Fibroblast of lung (primary cell): ENCODE measurements at places on chromosomes 3 and 15.

GRCh38 chr3:57281715-57282114 is 10.8 kb downstream of the ASB14 start:
- DNase-seq, result peak; percentile 65
- no peaks in the 10 kb centered on the region for H3K4me1 ChIP-seq
- no peak overlapping the region for H3K27ac ChIP-seq
- no peaks in the 10 kb centered on the region for H3K36me3 ChIP-seq

DNA sequence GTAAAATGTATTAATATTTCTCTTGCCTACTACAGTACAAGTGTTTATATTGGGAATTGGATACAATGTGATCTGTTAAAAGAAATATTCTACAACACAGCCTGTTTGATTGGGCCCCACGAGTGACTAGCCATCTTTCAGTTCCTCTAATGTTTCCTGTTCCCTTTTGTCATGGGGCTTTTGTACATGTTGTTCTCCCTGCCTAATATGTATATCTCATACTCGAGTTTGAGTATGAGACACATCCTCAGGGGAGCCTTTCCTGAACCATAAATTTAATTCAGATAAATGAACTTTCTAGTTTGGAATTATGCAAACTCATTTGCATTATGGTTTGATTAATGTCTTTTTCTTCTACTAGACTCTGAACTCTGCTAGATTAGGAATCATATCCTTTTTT is 65.5 kb downstream of the MEF2A start:
- no peak overlapping the region for H3K4me3 ChIP-seq
- no peaks in the 10 kb centered on the region for H3K36me3 ChIP-seq
- H3K4me1 ChIP-seq, result no peaks in the 10 kb centered on the region
- H3K27me3 ChIP-seq, result no peaks in the 10 kb centered on the region

DNA sequence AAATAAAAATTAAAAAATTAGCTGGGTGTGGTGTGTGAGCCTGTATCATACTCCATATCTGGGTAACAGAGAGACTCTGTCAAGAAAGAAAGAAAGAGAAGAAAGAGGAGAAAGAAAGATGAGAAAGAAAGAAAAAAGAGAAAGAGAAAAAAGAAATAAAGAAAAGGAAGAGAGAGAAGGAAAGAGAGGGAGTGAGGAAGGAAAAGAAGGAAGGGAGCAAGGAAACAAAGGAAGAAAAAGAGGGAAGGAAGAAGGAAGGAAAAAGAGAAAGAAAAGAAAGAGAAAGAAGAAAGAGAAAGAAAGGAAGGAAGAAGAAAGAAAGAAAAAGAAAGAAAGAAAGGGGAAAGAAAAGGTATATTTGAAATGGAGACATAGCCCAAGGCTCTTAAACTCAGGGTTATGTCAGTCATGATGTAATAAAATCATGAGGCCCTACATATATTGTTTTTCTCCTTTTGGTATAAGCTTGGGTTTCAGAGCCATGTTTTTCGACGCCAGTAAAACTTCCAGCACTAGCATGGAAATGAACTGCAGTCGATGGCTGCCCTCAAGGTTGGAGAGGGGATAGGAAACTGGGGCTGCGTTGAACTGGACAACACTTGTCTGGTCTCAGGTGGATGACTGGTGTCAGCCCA is 38.0 kb upstream of the RFTN1 start:
- peaks cover 4% of the 10 kb centered on the region for H3K27me3 ChIP-seq
- DNase-seq, result no peak
- H3K36me3 ChIP-seq, result no peaks in the 10 kb centered on the region
- H3K4me1 ChIP-seq, result no peaks in the 10 kb centered on the region
- no peak overlapping the region for H3K27ac ChIP-seq

- H3K4me1 ChIP-seq, result no peaks in the 10 kb centered on the region
- H3K27me3 ChIP-seq, result peaks cover 7% of the 10 kb centered on the region
- no peak overlapping the region for H3K4me3 ChIP-seq
- H3K27ac ChIP-seq, result no peak overlapping the region
Observed at GRCh38 chr15:76070192-76070591, 10.4 kb downstream of the TMEM266 start.

- no peaks in the 10 kb centered on the region for H3K4me1 ChIP-seq
- DNase-seq, result no peak
- no peaks in the 10 kb centered on the region for H3K36me3 ChIP-seq
- H3K27ac ChIP-seq, result no peak overlapping the region
- no peaks in the 10 kb centered on the region for H3K27me3 ChIP-seq
- no peak overlapping the region for H3K4me3 ChIP-seq
Observed at GRCh38 chr15:92166751-92167405, 226.8 kb upstream of the ST8SIA2 start.

GRCh38 chr3:189530822-189531221 is 100.4 kb upstream of the TP63 start:
- no peaks in the 10 kb centered on the region for H3K36me3 ChIP-seq
- no peak overlapping the region for H3K4me3 ChIP-seq
- no peaks in the 10 kb centered on the region for H3K27me3 ChIP-seq
- no peak overlapping the region for H3K27ac ChIP-seq
- DNase-seq, result no peak

GRCh38 chr3:119898478-119899191 is 116.7 kb downstream of the NR1I2 start:
- H3K27me3 ChIP-seq, result no peaks in the 10 kb centered on the region
- no peak for DNase-seq

DNA sequence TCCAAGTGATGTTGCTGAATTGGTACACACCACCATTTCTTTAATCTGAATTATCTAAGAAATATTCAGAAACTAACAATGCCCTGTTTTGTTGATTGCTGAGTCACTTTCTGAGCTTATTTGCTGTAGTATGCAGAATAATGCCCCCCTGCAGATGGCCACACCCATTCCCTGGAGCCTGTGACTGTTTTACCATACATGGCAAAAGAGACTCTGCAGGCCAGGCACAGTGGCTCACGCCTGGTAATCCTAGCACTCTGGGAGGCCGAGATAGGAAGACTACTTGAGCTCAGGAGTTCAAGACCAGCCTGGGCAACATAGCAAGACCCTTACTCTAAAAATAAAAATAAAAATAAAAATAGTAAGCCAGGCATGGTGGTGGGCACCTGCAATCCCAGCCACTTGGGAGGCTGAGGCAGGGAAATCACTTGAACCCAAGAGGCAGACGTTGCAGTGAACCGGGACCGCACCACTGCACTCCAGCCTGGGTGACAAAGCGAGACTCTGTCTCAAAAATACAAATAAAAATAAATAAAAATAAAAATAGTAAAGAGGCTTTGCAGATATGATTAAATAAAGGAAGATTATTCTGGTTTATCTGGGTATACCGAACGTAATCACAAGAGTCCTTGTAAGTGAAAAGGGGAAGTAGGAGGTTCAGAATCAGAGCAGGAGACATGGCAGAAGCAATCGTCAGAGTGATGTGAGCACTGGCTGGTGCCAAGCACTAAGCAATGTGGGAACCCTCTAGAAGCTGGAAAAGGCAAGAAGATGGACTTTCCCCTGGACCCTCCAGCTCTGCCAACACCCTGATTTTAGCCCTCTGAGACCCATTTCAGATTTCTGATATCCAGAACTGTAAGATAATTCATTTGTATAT is 19.0 kb downstream of the PCYT1A start:
- no peaks in the 10 kb centered on the region for H3K4me1 ChIP-seq
- H3K27ac ChIP-seq, result no peak overlapping the region
- H3K27me3 ChIP-seq, result no peaks in the 10 kb centered on the region
- H3K4me3 ChIP-seq, result no peak overlapping the region
- H3K36me3 ChIP-seq, result peaks cover 14% of the 10 kb centered on the region
- DNase-seq, result peak; percentile 78

DNA sequence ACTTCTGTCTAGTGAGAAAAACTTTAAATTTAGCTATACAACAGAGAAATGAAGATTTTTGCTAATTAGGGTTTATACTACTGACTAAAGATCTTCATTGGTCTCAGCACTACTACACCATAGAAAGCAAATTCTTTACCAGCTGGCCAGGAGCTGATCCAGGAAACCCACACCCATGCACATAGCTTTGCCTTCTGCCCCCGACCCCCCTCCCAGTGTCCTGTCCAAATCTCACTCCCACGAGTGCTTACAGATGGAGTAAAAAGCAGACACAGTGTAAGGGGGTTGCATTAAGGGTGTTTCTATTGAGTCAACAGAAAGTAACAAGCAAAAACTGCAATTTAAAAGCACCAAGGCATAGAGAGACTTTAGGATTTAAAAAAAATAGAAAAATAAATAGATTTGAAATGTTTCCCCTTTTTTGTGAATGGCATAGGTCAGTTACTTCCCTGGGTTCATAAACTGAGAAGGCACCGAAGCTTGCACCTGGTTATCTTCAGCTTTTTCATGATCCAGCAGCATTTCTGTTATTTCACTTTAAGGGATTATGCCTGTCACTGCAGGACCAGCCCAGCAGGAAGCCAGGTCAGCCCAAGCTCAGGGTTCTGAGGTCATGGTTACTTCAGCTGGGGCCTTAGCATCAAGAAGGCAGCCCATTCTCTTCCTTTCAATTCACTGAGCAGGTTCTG is 124.3 kb downstream of the CTNNB1 start:
- H3K36me3 ChIP-seq, result no peaks in the 10 kb centered on the region
- H3K4me1 ChIP-seq, result no peaks in the 10 kb centered on the region
- H3K27ac ChIP-seq, result no peak overlapping the region

DNA sequence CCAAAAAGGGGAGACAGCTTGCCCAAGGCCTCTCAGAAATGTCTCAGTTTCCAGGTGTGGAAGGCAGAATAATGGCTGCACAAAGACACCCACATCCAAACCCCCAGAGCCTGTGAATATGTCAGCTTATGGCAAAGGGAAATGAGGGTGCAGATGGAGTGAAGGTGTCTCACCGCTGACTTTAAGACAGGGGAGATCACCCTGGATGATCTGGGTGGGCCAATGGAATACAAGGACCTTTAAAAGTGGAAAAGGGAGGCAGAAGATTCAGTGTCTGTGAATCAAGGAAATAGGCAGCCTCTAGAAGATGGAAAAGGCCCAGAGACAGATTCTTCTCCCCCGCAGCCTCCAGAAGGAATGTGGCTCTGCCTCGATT is 48.8 kb upstream of the ATP2B2 start:
- peak; percentile 22 for DNase-seq
- no peaks in the 10 kb centered on the region for H3K36me3 ChIP-seq
- H3K27ac ChIP-seq, result no peak overlapping the region
- no peaks in the 10 kb centered on the region for H3K27me3 ChIP-seq

- no peak for DNase-seq
- no peak overlapping the region for H3K4me3 ChIP-seq
- no peak overlapping the region for H3K27ac ChIP-seq
- H3K27me3 ChIP-seq, result no peaks in the 10 kb centered on the region
- no peaks in the 10 kb centered on the region for H3K36me3 ChIP-seq
Observed at GRCh38 chr3:42023380-42023779, 61.5 kb upstream of the ULK4 start.

- peaks cover 5% of the 10 kb centered on the region for H3K36me3 ChIP-seq
- peak; percentile 79 for DNase-seq
- peaks cover 29% of the 10 kb centered on the region for H3K4me1 ChIP-seq
- no peak overlapping the region for H3K4me3 ChIP-seq
- H3K27ac ChIP-seq, result peak overlapping the region; percentile 65
Observed at GRCh38 chr3:187264021-187264420, 27.5 kb downstream of the MASP1 start.

- H3K27ac ChIP-seq, result no peak overlapping the region
- no peaks in the 10 kb centered on the region for H3K27me3 ChIP-seq
- no peaks in the 10 kb centered on the region for H3K4me1 ChIP-seq
- H3K4me3 ChIP-seq, result no peak overlapping the region
- peak; percentile 42 for DNase-seq
Observed at GRCh38 chr3:66095295-66096001, 56.7 kb upstream of the MAGI1 start.

GRCh38 chr3:168094580-168094876 is 1.2 kb downstream of the GOLIM4 start:
- no peaks in the 10 kb centered on the region for H3K27me3 ChIP-seq
- no peaks in the 10 kb centered on the region for H3K36me3 ChIP-seq
- no peak for DNase-seq
- H3K4me3 ChIP-seq, result peak overlapping the region; percentile 88

GRCh38 chr15:89652666-89653065 is 2.6 kb downstream of the KIF7 start:
- no peak overlapping the region for H3K4me3 ChIP-seq
- H3K36me3 ChIP-seq, result peaks cover 5% of the 10 kb centered on the region
- H3K27me3 ChIP-seq, result no peaks in the 10 kb centered on the region
- DNase-seq, result no peak
- no peak overlapping the region for H3K27ac ChIP-seq
- peaks cover 5% of the 10 kb centered on the region for H3K4me1 ChIP-seq

DNA sequence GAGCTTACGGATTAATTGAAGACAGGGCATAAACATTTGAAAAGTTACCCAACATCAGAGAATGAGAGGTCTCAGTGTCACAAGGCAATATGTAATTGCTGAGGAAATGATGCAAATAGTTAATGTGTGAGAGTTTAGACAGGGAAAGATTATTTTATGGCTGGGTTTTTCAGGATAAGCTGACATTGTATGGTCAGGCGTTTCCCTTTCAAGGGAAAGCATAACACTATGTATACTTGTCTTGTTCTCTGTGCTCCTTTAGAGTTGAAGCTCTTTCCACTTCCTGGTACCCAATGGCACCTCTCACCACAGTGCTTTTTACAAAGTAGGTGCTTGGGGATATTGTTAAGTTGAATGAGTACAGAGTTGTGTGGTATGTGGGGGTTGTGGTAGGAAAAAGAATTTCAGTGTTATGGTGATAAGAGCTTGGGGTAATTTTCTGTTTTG is 19.9 kb downstream of the IQGAP1 start:
- no peak overlapping the region for H3K4me3 ChIP-seq
- peaks cover 18% of the 10 kb centered on the region for H3K4me1 ChIP-seq
- DNase-seq, result no peak
- H3K27me3 ChIP-seq, result no peaks in the 10 kb centered on the region
- no peaks in the 10 kb centered on the region for H3K36me3 ChIP-seq

GRCh38 chr3:34213478-34213877 is 415.0 kb downstream of the PDCD6IP start:
- no peak overlapping the region for H3K27ac ChIP-seq
- H3K4me1 ChIP-seq, result no peaks in the 10 kb centered on the region
- no peaks in the 10 kb centered on the region for H3K36me3 ChIP-seq
- H3K27me3 ChIP-seq, result no peaks in the 10 kb centered on the region
- no peak overlapping the region for H3K4me3 ChIP-seq
- DNase-seq, result peak; percentile 4

DNA sequence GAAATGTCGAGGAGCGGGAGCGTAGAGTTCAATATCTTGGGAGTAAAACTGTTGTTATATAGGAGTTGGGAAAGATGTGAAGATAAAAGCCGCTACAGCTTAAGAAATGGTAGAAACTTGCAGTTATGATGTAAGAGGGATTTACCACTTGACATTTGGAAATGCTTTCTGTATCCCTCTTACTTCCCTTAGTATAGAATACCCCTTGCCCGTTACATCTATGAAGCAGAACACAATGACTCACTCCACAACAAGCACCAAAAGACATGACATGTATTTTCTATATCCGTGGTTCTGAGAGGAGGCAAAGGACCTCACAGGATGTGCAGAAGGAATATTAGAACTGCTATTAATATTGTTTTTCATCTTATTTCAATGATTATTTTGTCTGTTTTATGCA is 254.2 kb upstream of the NR2F2 start:
- H3K4me3 ChIP-seq, result no peak overlapping the region
- H3K36me3 ChIP-seq, result no peaks in the 10 kb centered on the region
- DNase-seq, result no peak
- no peak overlapping the region for H3K27ac ChIP-seq
- H3K4me1 ChIP-seq, result no peaks in the 10 kb centered on the region
